ENCODE measurements at places on chromosomes 7 and 10.

GRCh38 chr7:34043461-34044305, 138.3 kb downstream of the BMPER start:
- no peak for DNase-seq

DNA sequence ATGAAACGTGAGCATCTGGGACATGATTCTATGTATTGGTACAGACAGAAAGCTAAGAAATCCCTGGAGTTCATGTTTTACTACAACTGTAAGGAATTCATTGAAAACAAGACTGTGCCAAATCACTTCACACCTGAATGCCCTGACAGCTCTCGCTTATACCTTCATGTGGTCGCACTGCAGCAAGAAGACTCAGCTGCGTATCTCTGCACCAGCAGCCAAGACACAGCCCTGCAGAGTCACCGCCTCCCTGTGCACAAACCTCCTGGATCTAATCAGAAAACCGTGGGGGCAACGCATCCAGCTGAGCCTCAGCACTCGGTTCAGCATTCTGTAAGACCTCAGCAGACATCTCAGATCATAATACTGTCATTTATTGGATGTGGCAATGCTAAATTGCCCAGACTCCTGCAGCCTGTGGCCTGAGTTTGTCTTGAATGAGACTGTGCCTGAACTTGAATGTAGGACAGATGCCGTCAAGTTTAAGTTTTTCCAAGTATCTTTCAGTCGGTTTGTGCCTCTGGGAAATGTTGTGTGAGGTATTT, 41.5 kb upstream of the PRSS58 start:
- DNase-seq: no peak

DNA sequence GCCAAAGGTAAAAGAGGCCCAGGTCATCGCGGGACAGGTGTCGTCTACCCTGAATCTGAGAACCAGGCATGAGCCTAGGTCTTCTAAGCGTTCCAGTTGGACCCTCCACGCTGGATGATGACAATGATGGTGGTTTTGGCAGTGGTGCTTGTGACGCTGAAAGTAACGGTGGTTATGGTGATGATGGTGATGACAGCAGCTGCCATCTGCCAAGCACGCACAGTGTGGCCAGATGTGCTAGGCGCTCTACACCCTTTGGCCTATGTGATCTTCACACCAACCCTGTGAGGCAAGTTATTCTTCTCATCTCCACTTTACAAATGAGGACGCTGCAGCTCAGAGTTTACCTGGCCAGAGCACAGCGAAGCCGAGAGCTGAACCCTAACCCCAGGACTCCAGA, 93.9 kb downstream of the FAM53B start:
- no peak for DNase-seq

- DNase-seq: no peak
Measured at GRCh38 chr7:149559711-149560110, 62.1 kb upstream of the ZNF746 start.

DNA sequence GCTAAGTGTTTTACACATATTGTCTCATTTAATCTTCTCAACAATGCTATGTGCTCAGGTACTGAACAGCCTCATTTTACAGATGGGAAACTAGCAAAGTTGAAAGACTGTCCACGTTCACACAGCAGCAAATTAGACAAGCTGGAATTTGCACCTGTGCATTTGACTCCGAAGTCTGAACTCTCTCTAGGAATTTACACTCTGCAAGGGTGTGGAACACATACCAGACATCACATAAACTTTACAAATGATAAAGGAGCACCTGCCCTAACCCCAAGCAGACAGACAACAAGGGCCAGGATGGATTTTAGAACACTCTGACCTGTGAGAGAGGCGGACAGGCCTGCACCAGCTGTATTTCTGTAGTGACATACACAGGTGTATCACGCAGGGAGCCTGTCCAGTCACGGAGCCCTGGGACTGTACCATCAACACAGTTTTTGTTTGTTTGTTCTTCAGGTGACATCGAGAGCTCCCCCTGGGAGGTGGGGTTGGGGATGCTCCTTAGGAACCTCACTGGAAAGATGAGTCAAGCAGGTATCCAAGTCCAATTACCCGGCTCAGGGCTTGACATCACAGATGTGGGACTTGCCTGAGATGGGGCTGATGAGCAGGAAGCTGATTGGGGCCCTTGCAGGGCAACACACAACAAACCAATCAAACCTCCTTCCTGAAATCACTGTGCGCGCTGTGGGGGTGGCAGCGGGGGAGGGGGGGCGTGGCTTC, 31.0 kb downstream of the MKI67 start:
- DNase-seq: no peak

- DNase-seq: peak; percentile 17
Measured at GRCh38 chr7:77738871-77739270, 42.6 kb downstream of the RSBN1L start.

GRCh38 chr7:134834689-134835462, 55.4 kb downstream of the CALD1 start:
- no peak for DNase-seq

- DNase-seq: no peak
Measured at GRCh38 chr7:70480927-70481569, 650.9 kb upstream of the GALNT17 start.

DNA sequence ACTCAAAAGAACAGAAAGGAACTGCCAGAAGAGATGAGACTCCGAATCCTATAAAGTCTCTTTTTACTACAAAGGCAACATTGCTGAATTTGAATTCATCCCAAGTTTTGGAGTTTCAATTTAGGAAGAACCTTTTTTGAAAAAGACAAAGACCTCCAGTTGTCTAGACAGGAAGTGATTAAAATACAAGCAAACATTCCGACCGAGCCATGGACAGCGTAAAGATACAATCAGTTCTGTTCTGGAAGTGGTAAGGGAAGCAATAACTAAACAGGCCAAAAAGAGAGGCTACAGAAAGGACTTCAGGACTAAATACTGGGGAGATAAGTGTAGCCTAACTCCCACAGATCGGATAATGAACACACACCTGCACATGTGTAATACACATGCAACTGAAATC, 101.0 kb downstream of the SMURF1 start:
- peak; percentile 80 for DNase-seq

DNA sequence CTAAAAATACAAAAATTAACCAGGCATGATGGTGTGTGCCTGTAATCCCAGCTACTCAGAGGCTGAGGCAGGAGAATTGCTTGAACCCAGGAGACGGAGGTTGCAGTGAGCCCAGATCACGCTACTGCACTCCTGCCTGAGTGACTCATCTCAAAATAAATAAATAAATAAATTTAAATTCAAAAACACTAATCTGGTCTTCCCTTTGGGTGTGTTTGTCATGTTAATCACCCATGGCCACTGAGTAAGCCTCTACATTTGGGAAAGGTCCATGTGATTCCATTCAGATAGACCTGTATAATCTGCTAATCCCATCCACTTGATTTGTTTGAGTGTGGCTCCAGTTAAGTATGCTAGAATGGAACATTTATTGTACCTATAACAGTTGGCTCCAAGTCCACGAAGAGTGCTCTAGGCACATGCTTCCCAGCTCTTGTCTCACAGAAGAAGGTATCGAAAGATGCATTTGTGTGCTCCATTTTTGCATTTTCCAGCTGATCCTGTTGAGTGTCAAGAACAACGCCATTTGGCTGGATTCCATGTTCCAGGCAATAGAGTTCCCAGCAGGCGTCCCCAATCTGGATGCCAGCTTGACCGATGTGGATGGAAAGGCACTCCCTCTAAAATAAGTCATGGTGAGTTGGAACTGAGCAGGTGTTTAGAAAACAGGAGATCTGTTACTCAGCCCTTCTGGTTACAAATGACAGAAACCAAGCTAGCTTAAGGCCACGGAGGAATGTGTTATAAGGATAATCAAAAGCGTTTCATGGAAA, 4.0 kb downstream of the TUBAL3 start:
- no peak for DNase-seq

DNA sequence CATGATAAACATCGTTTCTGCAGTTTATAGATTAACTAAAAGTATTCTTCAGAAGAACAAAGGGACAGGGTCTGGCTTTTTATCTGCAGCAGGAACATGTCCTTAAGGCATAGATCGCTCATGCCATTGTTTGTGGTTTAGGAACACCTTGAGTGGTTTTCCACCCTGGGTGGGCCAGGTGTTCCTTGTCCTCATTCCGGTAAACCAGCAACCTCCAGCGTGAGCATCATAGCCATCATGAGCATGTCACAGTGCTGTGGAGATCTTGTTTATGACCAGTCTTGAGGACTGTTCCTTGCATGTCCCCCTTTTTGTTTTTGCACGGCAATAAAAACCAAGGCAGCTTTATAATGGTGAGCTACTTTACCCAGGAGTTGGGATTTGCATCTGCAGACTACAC, 33.9 kb downstream of the STOX1 start:
- no peak for DNase-seq

DNA sequence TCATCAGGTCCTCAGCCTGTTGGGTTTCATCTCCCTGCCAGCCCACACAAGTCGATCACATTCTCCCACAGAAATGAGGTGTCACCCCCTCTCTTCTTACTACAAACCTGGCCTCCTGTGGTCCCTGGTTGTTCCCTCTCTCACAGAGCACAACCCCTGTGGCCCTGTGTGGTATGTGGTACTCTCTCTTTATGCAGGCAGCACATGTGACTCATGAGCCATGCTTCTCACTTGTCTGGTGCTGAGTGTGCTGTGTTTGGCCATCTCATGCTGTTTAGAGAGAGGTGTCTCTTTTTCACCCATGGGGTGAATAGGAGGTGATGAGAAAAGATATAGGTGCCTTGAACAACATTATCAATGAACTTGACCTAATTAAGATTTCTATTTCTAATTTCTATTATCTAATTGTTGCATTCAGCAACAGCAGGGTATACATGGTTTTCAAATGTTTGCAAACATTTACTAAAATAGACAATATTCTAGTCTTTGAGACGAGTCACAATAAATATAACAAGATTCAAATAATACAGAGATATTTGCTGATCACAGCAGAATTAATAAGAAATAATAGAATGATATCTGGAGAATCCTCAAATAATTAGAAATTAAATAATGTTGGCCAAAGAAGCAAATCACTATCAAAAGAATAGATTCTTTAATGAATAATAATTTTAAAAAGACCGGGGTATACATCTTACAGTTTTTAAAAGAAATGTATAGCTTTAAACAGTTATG, 633.8 kb upstream of the IGFBP3 start:
- DNase-seq: no peak

GRCh38 chr7:44965441-44965903, 13.3 kb downstream of the MYO1G start:
- DNase-seq: no peak

GRCh38 chr10:19663344-19663743, 152.9 kb upstream of the PLXDC2 start:
- DNase-seq: no peak

GRCh38 chr10:5095687-5096086, 1.5 kb downstream of the AKR1C3 start:
- DNase-seq: no peak

GRCh38 chr10:123398180-123398591, 244.0 kb downstream of the BUB3 start:
- no peak for DNase-seq

DNA sequence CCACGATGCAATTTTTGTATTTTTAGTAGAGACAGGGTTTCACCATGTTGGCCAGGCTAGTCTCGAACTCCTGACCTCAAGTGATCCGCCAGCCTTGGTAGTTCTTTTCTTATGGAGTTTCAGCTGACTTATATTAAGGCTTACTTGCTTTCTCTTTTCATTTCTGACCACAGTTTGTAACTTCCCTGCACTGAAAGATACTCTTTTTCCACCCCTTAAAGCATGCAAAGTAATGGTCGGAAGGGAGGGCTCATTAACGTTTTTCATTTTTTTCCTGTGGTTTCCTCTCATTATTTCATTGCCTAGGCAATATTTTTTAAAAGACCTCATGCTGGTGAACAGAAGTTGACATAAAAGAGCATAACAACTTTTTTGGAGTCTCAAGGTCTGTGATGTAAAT, 27.0 kb downstream of the ADRB1 start:
- DNase-seq: no peak

GRCh38 chr7:103380395-103381191, 33.1 kb downstream of the PSMC2 start:
- no peak for DNase-seq

DNA sequence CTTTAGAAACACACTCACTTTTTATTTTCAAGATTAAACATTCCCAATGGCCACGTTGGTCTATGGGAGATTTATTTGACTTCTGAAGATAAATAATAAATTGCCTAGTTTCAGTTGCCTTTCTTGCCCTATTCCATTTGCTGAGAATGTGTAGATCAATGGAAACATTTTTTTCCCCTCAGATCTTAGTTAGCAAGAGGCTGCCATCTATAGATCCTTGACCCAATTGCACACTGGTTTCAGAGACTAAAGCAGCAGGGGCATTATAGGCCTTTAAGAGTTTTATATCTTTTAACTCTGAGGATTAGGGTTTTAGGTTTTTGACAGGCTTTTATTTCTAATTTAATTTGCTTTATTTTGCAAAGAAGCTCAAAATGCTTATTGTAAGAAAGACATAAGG, 163.2 kb upstream of the GPR26 start:
- DNase-seq: peak; percentile 4

- DNase-seq: no peak
Measured at GRCh38 chr7:97025983-97026714, 1.5 kb upstream of the DLX5 start.

GRCh38 chr10:103610083-103610472, 116.6 kb downstream of the NEURL1 start:
- DNase-seq: no peak

DNA sequence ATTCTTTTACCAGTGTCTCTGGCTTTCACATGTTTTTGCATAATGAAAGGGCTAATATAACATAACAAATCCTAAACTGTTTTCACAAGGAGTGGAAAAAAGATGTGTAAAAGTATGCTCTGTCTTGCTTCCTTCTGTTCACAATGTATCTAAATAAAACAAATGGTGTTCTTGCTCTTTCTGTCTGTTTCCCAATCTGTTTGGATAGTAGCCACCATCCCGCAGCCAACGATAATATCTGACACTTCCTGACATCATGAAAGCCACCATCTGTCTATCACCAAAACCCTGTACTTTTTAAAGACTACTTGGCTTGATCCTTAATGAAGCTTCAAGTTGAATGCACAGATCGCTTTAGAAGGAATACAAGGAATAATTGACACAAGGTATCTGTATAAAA, 246.2 kb downstream of the ETV1 start:
- no peak for DNase-seq

DNA sequence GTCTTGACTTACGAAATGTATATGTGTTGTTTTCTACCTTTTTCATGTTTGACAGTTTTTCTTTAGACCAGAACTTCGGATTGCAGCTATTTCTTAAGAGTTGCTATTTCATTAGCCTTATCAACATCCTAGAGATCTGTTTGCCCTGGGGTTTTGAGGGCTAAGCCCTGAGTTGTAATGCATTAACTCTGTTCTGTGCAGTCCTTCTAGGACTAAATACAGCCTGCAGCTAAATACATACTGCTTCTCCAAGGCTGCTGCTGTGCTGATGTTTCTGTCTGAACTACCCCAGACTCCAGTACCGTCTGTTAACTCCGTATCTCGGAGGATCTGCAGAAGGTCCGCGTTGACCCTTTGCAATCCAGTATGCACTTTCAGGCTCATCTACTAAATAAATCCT, 26.5 kb downstream of the KIAA1217 start:
- no peak for DNase-seq

- no peak for DNase-seq
Measured at GRCh38 chr7:91632234-91632940, 248.1 kb downstream of the MTERF1 start.

GRCh38 chr7:1117321-1117928, 29.5 kb downstream of the GPER1 start:
- no peak for DNase-seq

- DNase-seq: no peak
Measured at GRCh38 chr10:43859016-43859525, 210.4 kb upstream of the ZNF32 start.

GRCh38 chr7:44769776-44770294, 21.2 kb downstream of the ZMIZ2 start:
- DNase-seq: no peak

- no peak for DNase-seq
Measured at GRCh38 chr7:27952456-27953285, 212.7 kb downstream of the TAX1BP1 start.
